Stimulated activated CD4-positive, alpha-beta T cell treated with anti-CD3 and anti-CD28 coated beads, TNF-alpha, amount 100 ng/mL, for 48 hours (primary cell): ENCODE measurements at places on chromosomes 5 and 9.

DNA sequence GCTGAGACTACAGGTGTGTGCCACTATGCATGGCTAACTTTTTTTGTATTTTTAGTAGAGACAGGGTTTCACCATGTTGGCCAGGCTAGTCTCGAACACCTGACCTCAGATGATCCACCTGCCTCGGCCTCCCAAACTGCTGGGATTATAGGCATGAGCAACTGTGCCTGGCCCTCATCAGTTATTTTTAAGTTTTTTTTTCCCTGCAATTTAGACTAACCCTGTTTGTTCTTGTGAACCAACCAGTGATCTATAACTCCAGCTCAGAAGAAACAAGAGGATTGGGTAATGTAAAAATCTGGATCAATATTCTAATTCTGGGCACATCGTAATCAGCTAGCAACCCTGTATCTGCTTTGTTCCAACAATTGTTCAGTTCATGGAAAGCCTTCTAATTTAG, 155.7 kb downstream of the NXNL2 start:
- DNase-seq = no peak

- no peak for DNase-seq
These were observed 29.8 kb downstream of the OR2K2 start for GRCh38 chr9:111300140-111300735.

DNA sequence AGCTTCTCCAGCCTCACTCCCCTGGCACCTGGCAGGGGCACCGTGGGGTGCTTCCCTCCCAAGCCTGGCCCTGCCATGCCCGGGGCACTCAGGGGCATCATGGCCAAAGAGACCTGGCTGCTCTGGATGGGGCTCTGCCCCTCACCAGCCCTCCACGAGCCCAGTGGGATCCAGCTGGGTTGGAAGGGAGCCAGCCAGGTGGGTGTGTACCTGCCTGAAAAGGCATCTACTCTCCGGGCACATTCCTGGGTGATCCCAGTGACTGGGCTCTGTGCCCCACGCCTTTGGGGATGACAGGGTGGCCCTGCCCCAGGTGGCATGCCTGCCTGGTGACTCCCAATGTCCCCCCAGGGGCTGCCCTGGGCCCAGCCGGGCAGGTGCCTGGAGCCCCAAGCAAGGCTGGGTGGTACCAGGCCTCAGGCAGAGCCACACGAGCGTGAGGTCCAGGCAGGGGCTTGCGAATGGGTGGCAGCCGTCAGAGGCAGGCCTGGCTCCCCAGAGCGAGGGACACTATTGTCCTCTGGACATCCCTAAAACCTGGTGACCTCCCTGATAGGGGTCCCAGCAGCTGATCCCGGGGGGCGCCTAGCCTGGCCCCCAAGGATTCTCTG, 777 bp downstream of the GPSM1 start:
- DNase-seq = no peak

- DNase-seq = no peak
These were observed 23.0 kb downstream of the CTSL start for GRCh38 chr9:87748881-87749280.

DNA sequence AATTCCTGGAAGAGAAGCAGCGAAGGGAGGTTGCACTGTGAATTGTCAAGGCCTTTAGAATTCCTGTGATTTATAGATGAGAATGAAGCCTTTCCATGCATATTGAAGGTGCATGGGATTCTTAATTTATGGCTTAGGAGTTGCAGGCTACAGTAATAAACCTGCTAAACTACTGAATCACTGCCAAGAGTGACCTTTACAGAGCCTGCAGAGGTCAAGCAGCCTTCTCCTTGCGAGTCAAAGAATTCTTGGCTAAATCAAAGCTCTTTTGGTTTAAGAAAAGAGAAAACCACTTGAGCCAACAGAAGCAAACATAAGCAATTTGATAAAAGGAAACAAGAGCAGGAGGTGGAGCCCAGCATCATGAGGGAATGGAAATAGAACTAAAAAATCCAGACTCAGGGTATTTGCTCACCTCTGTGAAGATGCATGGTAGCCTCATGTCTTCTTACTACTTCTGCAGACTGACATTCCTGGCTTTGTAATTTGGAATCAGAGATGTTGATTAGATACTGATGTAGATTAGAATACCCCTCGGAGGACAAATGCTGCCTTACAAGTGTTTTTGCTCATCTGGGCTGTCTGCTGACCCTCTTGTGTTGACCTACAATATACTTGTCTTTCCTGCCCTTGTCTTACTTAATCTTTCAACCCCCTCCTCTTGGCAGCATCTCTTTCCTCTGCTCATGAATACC, 90.3 kb upstream of the IFNK start:
- no peak for DNase-seq

GRCh38 chr9:77532607-77533006, 115.5 kb downstream of the GNA14 start:
- DNase-seq = no peak

DNA sequence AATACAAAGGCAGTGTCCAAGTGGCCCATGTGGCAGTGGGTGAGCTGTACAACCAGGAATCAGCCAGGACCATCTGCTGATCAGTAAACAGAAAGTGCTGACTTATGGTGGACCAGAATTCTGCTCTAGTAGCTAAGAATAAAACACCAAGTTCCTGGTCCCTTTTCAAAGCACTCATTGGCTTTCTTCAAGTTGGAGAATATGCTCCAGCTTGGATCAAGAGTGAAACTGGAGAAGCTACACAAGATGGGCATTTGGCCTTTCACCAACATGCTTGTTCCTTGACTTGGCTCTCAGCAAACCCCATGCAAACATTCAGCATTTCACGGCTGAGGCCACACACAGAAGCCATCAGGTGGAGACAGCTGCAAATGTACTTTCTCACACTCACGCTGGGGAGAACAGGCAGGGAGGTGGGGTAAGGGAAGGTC, 32.1 kb downstream of the MARCHF3 start:
- no peak for DNase-seq

DNA sequence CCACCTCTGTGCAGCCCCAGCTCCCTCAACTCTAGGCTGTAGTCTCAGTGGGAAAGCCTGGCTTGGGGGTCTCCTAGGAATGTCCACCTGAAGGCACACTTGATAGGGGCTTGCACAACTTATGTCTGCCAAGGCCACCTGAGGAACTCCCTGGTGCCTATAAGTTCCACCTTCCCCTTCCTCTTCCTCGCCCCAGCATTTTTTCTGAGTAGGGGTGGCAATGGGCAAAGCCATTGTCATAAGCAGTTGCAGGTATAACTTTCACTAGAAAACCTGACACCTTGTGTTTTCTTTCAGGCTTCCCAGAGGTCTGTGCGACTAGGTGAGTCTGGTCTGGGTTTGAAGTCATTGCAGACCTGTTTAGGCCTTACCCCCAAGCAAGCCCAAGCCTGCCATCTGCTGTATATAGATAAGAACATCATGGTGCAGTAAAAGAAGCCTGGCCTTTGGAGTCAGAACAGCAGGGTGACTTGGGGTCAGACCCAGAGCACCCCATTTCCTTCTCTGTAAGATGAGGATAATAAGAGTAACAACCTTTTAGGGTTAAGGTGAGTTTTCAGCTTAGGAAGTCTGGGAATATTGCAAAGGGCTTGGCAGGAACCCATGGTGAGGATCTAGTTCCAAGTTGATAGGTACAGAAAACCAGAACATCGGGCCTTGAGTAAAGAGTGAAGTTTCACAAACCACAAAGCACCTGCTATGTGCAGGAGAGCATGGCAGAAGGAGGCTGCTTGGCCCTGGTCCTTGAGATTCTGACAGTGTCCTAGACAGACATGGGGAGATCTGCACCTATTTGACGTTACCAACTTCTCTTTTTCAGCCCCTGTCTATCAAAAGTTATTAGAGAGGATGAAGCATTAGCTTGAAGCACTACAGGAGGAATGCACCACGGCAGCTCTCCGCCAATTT, 33.8 kb downstream of the TGFBI start:
- DNase-seq = no peak

DNA sequence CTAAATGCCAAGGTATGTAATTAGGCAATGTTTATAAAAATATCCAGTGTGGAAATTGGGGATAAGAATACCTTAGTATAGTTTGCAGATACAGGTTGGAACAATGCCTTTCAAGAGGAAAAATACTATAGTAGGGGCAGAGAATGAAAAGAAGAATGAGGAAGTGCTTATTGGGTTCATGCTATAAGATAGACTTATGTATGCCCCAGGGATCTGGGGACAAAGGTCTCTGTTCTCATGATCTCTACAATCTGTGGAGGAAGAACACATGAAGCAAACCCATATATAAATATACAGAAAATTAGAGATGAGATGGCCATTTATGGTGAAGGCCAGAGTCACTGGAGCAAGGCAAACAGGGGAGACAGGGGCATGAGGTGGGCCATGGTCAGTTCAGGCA, 106.5 kb upstream of the DAB2 start:
- DNase-seq = no peak

DNA sequence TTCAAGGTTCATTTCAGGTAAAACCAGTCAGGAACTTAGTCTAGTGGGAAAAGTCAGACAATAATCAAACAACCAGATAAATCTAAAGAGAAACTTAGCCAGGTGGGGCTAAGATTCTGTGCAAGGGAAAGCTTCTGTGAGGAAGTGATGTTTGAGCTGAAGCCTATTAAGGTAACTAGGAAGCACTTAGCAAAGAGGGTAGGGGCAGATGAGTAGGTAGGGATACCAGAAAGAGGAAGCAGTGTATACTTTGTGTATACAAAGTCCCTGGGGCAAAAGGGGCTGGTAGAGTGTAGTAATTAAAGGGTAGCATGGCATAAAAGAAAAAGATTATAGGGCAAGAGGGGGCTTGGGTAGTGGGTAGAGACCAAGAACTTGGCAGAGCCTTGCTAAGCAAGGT, 3.6 kb upstream of the SPATA24 start:
- DNase-seq = no peak

DNA sequence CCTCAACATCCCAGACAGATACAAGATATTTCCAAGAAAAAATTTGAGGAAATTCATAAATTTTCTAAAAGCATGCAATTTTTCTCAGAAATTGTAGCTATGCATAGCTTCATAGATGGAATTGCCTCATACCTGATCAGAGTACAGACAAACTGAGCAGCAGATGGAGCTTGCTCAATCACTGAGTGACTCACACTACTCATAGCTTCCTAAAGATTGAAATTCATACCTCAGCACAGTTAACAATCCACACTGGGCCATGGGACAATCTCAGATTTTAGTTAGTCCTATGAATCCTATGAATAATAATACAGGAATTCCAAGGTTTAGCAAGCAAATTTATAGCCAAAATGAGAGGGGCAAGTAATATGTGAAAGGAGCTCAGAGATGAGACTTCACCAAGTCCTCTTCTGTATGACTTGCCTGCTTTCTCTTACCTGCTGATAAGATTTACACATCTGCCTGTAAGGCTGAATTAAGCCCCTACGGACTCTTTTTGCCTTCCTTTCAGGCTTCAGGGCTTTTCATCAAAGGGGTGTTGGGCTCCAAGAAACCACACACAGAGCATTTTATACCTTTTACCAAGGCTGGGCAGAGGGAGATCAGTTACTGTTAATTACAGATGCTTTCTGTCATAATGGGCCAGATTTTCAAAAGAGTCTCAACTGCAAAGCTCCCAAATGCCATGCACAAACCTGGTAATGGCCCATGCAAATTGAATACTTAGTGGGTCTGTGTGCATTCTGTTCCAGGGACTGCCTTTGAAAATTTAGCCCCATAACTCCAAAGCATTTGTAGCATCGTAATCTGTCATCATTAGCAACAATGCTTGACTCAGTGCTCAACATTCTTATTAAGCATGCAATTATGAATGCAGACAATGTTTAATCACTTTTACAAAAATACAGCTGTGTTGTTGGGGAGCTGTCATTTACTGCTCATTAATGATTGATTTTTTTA, 439.3 kb downstream of the DTWD2 start:
- no peak for DNase-seq

DNA sequence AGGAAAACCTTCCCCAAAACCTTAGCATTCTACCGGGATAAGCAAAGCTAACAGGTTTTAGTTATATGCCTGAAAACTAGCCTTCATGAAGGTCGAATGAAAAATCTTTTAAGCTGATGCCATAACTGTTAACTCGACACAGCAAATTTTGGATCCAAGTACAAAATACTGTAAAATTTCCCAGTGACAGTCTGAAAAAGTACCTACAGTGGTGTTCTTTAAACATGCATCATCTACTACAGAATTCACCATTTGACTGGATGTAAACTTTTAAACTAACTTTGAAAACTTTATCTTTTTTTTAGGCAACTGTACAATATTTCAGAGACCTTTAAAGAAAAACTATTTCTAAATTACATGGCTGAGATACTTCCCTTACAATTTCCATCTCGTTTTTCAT, 791 bp downstream of the RAPGEF6 start:
- no peak for DNase-seq

GRCh38 chr9:101029315-101030085, 973 bp downstream of the PLPPR1 start:
- DNase-seq = no peak

- no peak for DNase-seq
These were observed 18.9 kb upstream of the RASEF start for GRCh38 chr9:83081846-83082245.

DNA sequence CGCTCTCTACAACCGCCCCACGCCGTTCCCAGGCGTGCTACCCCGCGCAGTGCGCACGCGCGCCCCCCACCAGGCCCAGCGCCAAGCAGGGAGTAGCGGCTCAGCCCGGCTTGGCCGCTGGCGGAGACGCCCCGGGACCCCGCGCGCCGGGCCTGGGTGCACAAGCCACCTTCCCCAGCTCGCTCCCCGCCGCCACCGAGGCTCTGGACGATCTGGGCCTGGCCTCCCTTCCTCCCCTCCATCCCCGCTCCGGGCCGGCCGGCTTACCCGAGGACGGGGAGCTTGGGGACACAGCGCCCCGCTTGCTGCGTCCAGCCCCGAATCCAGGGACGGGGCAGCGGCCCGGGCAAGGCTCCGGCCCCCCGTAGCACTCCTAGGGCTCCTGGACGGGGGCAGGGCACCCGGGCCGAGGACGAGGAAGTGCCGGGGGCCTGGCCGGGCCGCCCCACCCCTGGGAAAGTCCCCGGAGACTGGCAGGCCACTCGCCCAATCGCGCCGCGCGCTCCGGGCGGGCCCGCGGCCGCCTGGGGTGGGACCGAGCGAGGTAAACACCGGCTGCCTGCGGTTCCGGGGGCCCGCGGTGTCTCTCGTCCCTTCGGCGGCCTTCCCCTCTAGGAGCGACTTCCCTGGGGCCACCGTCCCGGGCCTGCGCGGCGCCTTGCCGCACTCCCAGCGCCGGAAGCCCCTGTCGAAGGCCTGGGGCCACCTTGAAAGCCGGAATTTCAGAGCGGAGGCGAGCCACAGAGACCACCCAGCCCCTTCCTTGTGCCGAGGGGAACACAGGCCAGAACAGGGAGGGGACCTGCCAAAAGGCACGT, at the start of gene TNIP1:
Gene TNIP1 (minus strand): TSS at position 422 of the 818 bp plus-strand sequence. CDS start 15,939 bp downstream, outside the sequence.
- DNase-seq = peak; percentile 84

GRCh38 chr5:67985686-67986387, 229.7 kb upstream of the PIK3R1 start:
- DNase-seq = no peak

- DNase-seq = no peak
These were observed 113.9 kb downstream of the ARHGAP26 start for GRCh38 chr5:142884029-142884428.

DNA sequence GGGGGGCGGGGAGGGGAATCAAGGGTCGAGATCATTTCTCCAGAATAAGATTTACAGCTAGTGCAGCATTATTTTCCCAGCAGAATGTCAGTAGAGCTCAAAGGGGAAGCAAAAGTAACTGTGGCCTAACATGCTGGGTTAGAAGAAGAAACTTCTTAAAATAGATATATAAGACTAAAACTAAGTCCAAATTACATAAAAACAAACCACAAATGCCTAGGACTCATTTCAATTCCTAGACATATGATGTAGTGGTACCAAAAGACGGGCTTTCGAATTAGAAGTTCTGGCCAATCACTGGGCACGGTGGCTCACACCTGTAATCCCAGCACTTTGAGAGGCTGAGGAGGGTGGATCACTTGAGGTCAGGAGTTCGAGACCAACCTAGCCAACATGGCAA, 20.8 kb upstream of the MELK start:
- DNase-seq = no peak

GRCh38 chr9:338602-339001, 123.9 kb downstream of the DOCK8 start:
- DNase-seq = no peak
